Left lobe of liver (tissue), 2 donors: ENCODE measurements at places on chromosomes 7 and 10.
A peak's percentile ranks its signal among the peaks of the same experiment; 100 is the strongest.

DNA sequence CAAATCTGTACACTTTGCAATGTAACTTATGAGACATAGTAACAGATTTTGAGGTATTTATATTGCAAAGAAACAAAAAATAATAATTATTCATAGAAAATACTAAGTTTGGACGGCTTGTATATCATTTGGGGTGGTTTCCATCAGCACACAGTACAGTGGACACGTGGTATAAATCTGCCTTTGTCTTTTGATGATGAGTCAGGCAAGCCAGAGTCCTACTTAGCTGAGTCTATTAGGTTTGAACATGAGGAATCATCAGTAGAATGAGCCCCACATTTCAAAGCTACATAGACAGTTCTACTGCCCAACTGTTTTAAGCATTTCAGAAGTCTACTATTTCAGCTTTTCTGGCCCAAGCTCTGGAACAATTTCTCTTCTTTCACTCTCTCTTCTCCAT is 803.2 kb downstream of the PHTF2 start:
- no peak for DNase-seq

DNA sequence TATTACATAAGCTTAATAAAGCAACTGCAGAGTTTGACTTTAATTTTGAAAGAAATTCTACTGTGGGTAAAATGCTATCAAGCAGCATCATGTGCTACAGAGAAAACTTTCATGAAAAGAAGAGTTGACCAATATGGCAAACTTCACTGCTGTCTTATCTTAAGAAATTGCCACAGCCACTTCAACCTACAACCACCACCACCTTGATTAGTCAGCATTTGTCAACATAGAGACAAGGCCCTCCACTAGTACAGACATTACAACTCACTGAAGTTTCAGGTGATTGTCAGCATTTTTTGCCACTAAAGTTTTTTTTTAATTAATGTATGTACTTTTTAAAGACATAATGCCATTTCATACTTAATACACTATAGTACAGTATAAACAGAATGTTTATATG is 350.3 kb downstream of the HPSE2 start:
- DNase-seq: no peak

- DNase-seq: no peak
Observed at GRCh38 chr10:65891073-65891981, 1034.5 kb upstream of the LRRTM3 start.

DNA sequence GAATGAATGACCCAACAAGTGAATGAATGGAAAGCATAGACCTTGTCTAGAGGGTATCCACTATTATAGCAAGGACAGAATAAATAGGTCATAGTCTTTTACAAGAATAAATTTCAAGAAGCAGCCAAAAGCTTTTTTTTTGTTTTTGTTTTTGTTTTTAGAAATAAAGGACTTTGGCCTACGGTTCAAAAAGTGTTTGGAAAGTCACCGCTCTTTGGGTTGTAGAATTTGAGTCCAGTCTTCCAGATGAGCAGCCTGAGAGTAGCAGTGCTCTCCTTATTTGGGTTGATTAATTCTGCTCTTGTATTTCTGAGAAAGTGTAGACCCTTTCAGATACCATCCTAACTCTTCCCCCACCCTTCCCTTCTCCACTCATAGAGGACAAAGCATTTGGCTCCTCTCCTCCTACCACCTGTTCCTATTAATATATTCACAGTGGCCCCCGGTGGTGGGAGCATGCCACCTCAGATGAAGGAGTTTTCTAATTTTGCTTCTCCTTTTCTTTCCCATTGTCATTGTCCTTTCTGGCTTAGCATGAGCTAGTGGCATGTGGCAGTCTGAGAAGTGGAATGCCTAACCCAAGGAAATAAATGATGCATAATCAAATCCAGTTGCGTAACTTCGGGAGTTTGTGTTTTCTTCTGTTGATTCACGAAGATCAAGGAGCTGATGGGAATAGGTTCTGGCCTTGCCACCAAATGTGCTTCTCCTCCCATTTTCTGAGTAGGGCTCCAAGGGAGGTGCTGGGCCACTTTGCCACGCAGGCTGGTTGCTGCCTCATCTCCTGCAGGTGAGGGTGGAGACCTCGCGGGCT is 114.7 kb downstream of the CHN2 start:
- no peak for DNase-seq

- DNase-seq: no peak
Observed at GRCh38 chr7:98993024-98993897, 114.9 kb downstream of the TRRAP start.

- DNase-seq: no peak
Observed at GRCh38 chr10:132236881-132237280, 50.1 kb downstream of the DPYSL4 start.

GRCh38 chr7:80135309-80136104 is 876 bp downstream of the GNAI1 start:
- DNase-seq: no peak

DNA sequence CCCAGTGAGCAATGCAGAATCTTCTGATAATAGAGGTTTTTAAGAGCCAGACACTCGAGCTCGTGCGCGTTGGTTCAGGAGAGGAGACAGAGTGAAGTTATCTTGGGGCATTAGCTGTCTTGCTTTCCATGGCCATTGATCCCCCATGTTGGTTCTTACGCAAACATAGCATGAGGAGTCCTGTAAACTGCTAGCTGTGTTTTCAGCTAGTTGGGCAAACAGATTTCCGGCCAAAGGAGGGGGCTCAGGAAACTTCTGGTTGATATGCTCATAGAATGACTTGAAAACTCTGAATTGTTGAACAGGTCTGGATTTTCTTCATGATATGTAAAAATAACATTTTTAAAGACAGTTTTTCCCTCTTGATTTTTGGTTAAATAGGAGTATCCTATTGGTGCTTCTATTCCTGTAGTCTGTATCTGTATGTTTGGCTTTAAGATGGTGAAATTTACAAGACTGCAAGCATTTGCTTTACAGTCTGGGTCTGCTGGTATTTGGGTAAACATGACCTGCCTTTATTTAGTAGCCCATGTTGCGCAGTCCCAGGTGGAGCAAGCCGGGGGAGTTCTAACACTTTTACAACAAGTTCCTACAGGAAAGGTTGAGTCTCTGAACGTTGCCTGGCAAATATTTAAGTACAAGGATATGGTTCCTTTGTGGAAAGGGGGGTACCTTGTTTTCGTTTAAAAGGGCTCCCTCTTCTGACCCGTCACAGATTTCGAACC is 218.4 kb upstream of the KCND2 start:
- no peak for DNase-seq

DNA sequence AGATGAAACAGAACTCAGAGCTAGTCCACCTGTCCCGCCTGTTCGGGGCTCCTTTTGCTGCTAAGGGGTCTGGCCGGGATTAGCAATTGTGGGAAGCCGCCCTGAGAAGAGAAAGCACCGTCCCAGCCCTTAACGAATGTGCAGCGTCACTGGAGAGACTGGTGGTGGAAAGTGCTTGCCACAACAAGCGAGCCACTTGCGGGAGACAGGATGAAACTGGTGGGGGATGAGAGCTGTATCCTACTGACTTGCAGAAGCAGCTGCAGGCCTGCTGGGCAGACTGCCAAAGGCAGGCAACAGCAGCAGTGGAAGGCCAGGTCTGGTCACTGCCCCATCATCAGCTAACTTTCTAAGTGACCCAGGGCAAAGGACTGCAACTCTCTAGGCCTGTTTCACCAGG is 95.4 kb downstream of the FAM53B start:
- peak; percentile 78 for DNase-seq

DNA sequence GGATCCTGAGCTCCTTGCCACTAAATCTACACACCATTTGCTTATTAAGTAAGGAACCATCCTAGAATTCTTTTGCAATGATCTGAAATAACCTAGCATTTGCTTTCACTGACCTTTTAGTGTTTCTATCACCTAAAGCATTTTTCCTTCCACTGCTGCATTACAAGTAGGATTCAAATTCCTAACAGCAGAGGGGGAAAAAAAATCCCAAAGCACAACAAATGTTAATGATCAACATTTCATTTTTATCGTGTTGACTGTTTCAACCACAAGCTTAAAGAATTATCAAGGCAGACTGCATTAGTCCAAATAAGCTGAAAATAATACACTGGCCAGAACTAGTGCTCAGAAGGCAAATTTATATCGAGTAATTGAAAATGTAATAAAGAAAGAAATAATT is 174.7 kb upstream of the TCF7L2 start:
- DNase-seq: no peak

- no peak for DNase-seq
Observed at GRCh38 chr10:24715246-24715769, 8.4 kb downstream of the ARHGAP21 start.

GRCh38 chr7:74078461-74078860 is 5.1 kb upstream of the LIMK1 start:
- no peak for DNase-seq

DNA sequence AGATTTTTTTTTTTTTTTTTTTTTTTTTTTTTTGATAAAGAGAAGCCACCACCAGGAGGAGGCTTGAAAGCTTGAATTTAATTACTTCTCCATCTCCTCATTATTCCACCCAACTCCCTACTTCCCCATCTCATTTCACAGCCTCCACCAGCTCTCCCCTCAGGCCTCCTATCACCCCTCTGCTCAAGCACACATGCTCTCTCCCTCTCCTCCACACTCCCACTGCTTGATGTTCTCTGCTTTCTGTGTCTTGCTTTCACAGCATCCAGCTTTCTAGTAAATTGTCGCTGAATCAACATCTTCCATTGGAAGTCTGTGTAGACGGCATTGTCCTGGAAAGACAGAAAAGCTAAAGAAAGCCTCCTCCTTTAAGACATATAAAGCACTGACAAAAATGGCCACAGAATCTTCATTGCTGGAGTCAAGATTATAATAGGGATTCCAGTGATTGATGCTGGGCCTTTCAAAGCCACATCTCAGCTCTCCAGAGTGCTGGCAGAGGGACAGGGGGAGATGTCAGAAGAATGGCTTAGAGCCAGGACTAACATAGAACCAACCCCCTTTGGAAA is 58.3 kb downstream of the DOCK4 start:
- no peak for DNase-seq

- DNase-seq: no peak
Observed at GRCh38 chr10:128030498-128031072, 95.6 kb downstream of the MKI67 start.

- no peak for DNase-seq
Observed at GRCh38 chr10:100528123-100528886, 1.4 kb downstream of the NDUFB8 start.

DNA sequence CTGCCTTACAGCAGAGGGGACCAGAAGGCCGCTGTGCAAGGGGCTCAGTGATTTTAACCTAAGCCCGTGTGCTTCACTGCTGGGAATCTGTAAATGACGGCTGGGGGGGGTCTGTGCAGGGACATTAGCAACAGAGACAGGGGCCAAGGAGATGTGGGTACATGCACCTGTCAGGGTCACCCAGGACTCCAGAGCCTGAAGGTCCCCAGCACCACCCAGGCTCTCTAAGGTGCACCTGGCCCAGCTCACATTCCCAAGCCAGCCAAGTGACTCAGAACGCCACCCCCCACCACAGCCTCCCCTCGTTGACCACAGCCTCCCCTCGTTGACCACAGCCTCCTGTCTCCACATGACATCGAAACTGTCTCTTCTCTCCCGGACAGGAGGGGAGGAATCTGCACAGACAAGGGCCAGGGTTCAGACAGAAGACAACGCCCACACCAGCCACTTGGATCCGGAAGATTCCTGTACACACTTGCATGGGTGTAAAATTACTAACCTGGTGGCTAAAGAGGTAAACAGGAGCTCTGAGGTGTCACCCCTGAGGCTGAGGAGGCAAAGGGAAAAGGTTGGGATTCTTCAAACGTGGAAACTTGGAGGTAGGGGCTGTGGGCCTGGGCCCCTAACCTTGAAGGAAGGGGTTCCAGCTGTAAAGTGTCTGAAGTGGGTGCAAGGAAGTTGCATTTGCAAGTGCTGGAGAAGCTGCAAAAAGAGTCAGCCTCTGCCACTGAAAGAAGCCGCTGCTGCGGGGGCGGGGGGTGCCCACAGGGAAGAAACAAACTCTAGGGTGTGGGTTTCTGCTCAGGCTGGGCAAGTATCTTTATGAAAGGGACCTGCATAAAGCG is 27.0 kb downstream of the CALML3 start:
- no peak for DNase-seq

DNA sequence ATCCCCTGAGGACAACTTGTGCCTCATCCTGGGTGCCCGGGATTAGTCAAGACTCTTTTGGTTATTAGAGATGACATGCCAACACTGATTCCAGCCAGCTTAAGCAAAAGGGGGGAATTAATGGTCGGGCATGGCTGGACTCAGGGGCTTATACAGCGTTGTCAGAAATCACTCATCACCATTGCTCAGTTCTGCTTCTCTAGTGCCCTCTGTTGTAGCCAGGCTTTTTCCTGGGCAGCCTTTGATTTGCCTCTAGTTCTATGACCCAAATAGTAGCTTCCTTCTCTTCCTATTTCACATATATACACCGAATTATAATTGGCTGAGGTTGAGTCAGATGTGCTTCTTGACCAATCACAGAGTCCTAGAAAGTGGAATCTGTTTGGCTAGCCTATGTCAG is 192.0 kb upstream of the HABP2 start:
- DNase-seq: no peak

- DNase-seq: no peak
Observed at GRCh38 chr10:126551202-126551601, 119.3 kb downstream of the C10orf90 start.

GRCh38 chr7:140218656-140219055 is 41.9 kb upstream of the KDM7A start:
- DNase-seq: no peak

GRCh38 chr7:108038986-108039385 is 36.0 kb upstream of the LAMB1 start:
- no peak for DNase-seq

- DNase-seq: no peak
Observed at GRCh38 chr10:115125505-115125904, 32.3 kb downstream of the ATRNL1 start.

GRCh38 chr7:151755131-151755801 is 121.6 kb downstream of the PRKAG2 start:
- no peak for DNase-seq

GRCh38 chr7:108012499-108013430 is 9.8 kb upstream of the LAMB1 start:
- no peak for DNase-seq

DNA sequence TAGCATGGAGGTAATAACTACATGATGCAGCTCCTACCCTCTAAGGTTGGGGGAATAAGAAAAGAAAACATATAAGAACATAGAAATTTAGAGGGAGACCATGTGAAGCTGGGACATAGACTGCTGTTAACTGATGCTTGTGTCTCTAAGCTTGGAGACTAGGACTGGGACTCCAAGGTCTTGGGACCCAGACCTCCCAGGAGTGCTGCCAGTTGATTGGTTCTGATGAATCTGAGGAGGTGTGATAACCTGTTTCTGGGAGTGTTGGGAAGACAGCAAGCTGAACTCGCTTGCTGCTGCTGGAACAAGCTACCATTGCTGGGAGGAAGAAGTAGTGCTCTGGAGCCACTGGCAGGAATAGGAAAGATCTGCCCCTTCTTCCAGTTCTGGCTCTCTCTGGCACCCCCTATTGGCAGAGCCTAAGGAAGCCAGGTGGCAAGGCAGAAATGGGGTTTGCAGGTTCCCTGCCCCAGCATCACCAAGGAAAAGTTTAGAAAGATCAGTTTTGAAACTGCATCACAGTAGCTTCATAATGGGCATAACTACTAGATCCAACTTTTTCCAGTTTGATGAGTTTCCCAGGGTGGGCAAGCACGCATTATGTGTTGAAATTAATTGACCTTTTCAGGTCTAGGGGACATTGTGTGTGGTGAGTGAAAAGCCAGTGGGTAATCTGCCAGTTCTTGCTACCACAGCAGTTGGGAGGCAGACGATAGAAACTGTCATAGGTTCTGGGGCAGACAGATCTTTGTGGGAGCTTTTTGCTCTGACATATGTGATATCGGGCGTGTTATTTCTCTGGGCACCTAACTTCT is 140.7 kb downstream of the SND1 start:
- no peak for DNase-seq

GRCh38 chr7:45088146-45088701 is 545 bp downstream of the NACAD start:
- no peak for DNase-seq
